ENCODE measurements at places on chromosomes 3 and 15.

- DNase-seq = no peak
Measured at GRCh38 chr3:178137206-178137605, 399.0 kb upstream of the KCNMB2 start.

DNA sequence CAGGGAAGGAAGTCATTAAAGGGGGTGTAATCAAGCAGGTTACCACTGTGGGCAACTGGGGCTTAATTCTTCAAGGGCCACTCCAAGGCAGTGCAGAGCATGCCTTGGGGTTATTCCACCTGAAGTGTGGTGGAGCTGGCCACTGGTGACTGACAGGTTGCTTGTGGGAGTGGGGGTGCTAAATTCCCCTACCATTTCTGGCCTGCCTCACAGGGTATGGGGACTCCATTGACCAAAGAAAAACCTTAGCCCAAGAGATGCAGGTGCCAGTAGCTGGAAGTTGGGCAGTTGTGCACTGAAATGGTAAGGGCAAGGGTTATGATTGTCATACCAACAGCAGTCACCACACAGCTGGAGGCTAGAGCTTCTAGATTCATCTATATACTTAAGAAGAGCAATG is 93.4 kb downstream of the ZNF621 start:
- no peak for DNase-seq

DNA sequence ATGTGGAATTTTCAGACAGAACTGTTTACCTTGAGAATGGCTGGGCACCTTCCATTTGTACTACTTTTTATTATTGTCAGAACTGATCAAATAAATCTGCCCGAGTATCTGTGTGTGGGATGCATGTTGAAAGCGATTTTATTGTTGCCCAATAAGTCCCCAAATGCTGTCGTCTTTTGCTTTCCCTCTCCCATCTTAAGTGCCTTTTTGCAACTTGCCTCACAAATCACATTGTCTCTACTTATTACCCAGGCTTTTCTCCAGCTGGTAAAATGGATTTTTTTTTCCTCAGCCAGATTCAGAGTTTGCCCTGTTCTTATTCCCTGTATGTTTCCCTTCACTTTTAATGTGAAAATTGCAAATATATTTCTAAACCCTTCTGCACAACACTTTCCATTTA is 163.1 kb downstream of the CNTN4 start:
- DNase-seq = no peak

DNA sequence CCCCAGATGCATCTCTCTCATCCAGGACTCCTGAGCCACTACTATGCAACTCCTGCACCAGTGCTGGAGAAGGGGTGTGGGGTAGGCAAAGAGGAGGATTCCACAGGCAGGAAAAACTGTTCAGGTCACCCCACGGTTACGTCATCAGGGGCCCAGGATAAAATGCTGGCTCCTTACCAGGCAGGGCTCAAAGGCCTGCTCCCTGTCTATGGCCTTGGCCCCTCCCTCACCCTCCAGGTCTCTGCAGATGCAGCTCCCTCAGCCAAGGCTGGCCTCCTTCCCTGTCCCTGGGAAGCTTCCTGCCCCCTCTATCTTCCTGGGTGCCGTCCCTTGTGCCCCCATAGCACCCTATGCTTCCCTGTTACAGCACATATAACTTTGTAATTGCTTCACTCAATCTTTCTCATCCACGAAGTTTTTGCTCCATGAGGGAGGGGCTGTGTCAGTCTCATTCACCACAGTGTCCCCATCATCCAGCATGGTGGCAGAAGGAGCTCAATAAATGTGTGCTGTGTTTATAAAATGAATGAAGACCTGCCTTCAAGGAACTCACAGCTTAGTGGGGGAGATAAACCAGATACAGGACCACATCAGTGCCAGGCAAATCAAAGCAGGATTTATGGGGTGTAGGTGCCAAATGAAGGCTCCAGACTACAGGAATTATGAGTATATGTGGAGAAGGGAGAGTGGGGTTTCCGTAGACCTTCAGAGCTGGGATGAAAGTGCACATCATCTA is 18.6 kb downstream of the KBTBD13 start:
- DNase-seq = no peak

DNA sequence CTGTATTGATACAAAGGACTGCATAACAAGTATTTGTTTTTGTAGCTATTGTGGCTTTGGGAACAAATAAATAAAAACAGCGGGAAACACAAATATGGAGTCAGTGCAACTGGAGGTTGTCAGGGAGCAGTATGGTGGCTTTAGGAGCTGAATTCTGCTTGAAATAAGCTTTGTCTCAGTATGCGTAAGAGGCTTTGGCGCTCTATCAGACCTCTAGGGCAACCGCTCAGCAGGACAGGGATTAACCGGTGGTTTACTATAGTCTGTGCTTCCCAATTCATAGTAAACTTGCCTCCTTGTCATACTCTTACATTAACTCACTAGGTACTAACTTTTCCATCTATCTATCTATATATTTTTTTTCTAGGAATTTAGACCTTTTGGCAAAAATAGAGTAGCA is 104.6 kb downstream of the ZIC1 start:
- DNase-seq = no peak

- DNase-seq = no peak
Measured at GRCh38 chr3:134833453-134834163, 38.5 kb downstream of the EPHB1 start.

- DNase-seq = no peak
Measured at GRCh38 chr15:62054979-62055378, 5.3 kb downstream of the VPS13C start.

GRCh38 chr3:52851348-52851747 is 16.5 kb upstream of the MUSTN1 start:
- DNase-seq = no peak

GRCh38 chr15:41333026-41333562 is 413 bp downstream of the NUSAP1 start:
- no peak for DNase-seq

DNA sequence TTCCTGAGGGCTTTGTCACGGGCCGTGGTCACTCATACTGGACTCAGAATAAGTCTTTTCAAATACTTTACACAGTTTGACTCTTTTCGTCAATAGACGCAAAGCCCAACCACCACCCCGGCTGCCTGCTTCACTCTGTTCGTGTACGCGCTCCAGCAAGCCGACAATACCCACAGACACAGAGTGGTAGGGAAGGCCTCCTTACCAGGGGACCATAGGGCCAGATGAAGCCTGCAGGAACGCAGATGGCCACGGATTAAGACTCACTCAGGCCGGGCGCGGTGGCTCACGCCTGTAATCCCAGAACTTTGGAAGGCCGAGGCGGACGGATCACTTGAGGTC is 29.7 kb downstream of the EFCAB12 start:
- no peak for DNase-seq

DNA sequence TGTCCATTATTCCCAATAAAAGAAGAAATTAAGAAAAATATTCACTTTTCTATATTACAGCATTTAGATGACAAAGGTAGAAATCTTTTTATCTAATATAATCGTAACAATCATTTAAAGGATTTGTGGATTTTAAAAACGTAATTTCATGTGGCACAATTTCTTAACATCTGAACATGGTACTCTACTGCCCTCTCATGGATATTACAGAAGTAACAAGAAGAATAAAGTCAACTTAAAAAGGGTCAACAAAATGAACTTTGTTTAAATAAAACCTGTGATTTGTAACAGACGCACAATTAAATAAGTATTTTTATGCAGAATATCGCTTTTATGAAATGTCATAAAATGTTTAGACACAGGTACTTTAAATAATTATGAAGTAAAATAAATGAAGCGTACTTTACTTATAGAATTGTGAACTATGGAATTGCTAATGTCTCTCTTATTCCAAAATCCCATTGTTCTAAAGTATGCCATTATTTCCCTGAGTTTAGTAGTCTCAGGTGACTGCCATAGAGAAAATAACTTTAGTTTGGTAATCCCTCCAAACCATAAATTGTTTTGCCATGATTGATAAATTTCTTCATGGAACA is 366.8 kb upstream of the ZNF385D start:
- DNase-seq = no peak

- DNase-seq = no peak
Measured at GRCh38 chr15:63506537-63507035, 2.2 kb downstream of the USP3 start.

DNA sequence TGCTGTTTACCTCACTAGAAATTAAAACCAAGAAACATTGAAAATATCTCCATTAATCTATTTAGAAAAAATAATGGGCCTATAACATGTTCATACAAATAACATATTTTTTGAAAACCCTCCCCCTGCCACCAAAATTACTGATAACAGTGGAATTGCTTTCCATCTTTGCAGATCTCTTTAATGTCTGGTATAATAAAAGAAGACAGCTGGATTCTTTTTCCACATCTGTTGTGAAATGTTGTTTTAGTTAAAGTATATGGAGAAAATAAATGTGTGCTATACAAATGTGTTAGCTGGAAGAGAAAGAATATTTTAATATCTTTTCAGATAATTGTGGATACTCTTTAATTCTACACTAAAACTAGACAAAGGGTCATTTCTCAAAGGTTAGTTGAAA is 251.0 kb upstream of the GOLGA6L4 start:
- DNase-seq = no peak

GRCh38 chr3:89440386-89440785 is 333.0 kb downstream of the EPHA3 start:
- DNase-seq = no peak

- no peak for DNase-seq
Measured at GRCh38 chr3:139745831-139746230, 68.1 kb upstream of the NMNAT3 start.

DNA sequence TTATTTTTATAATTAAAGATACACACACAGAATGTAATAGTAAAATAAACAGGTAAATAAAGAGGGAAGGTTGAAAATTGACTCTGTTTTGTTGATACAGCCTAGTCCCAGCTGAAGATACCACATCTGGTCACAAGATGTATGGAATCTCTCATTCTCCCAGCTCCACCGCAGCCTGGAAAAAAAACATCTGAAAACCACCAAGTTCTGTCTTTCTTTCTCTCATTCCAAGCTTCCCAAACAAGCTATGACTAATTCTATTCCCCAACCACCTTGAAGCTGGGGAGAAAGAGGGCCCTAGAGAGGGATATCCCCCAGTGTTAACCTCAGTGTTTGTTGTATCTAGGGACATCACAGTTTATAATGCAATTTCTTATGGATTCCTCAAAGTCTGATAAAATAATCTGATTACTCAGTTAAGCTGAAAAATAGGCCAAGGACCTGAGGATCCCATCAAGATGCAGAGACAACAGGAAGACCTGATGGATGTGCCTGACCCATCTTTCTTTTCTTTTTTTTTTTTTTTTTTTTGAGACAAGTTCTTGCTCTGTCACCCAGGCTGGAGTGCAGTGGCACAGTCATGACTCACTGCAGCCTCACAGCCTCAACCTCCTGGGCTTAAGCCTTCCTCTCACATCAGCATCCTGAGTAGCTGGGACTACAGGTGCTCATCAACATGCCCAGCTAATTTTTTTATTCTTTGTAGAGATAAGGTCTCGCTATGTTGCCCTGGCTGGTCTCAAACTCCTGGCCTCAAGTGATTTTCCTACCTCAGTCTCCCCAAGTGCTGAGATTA is 38.1 kb downstream of the SRGAP3 start:
- DNase-seq = no peak

DNA sequence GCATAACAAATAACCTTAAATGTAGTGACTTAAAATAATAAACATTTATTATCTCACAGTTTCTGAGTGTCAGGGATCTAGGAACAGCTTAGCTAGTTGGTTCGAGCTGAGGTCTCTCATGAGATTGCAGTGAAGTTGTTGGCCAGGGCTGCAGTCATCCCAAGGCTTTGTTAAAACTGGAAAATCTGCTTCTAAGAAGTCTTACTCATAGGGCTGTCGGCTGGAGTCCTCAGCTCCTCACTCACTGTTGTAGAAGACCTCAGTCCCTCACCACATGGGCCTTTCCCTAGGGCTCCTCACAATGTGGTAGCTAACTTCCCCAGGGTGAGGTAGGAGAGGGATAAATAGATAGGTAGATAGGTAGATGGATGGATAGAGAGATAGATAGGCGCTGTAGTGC is 20.8 kb upstream of the SLC7A14 start:
- DNase-seq = no peak

DNA sequence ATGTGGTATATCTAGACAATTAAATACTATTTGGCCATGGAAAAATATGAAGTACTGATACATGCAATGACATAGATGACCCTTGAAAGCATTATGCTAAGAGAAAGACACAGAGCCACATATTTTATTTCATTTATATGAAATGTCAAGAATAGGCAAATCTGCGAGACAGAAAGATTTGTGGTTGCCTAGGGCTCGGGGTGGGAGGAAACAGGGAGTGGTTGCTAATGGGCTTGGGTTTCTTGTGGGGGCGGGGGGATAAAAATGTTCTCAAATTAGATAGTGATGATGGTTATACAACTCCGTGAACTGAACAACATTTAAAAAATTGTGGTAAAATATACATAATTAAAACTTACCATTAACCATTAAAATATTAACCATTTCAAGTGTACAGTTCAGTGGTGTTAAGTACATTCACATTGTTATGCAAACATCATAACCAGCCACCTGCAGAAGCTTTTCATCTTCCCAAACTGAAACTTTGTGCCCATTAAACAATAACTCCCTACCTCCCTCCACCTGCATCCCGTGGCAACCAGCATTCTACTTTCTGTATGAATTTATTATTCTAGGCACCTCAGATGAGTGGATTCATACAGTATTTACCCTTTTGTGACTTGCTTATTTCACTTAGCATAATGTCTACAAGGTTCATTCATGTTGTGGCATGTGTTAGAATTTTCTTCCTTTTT is 24.3 kb upstream of the ANP32A start:
- no peak for DNase-seq

DNA sequence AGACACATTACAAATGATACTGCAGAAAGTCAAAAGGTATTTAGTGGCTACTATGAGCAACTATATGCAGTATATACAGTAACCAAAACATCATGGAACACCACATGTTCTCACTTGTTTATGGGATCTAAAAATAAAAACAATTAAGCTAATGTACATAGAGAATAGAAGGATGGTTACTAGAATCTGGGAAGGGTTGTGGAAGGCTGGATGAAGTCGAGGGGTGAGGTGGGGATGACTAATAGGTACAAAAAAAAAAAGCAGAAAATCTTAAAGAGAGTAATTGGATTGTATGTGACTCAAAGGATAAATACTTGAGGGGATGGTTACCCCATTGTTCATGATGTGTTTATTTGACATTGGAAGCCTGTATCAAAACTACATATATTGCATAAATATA is 848.8 kb upstream of the GBE1 start:
- DNase-seq = no peak

- no peak for DNase-seq
Measured at GRCh38 chr3:55014906-55015305, 87.0 kb upstream of the LRTM1 start.

DNA sequence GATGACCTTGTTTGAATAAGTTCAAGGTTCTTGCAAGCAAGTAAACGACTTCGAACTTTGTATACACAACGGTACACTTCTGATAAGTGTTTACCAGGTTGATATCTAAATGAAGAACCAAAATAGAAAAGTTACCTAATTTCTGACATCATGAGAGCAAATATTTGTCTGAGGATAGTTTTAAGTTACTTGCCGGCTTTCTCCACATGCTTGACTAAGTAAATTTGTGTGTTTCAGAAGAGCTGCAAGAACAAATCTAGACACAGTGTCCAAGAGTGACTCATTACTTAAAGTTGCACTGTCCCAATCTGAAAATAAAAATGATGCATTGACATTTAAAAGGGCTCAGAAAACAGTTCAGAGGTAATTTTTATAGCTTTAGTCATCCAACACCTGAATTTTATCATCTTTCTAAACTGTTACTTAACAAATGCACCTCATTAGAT is 115.1 kb downstream of the HERC1 start:
- no peak for DNase-seq

Measured in nucleus accumbens (tissue), 56 donors.